H54 (cell line): ENCODE measurements at places on chromosomes 1 and 21.
A peak's percentile ranks its signal among the peaks of the same experiment; 100 is the strongest.

DNA sequence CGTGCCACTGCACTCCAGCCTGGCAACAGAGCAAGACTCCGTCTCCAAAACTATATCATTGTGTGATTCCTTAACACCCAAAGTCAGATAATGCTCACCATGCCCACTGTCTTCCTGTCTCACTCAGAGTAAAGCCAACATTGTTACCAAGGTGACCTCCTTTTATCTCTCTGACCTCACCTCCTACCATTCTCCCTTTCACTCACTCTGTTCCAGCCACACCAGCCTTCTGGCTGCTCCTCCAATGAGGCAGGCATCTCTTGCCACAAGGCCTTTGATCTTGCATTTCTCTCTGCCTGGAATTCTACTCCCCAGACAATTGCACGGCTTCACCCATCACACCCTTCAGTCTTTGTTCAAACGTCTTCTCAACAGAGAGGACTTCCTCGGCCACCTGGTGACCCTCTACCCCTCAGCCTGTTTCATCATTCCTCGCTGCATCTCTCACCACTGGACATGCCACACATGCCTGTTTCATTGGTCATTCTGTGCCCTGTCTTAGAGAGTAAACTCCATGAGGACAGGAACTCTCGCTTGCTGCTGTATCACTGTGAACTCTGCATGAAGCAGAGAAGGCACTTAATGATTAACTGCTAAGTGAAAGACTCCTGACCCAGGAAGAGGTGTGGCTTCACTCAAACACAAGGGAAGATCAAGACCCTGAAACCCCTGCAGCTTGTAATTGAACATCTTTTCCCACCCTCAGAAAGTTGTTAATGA is 67.1 kb upstream of the CAPZB start:
- no peak for DNase-seq

- no peak for DNase-seq
Measured at GRCh38 chr1:41631154-41631553, 146.7 kb upstream of the EDN2 start.

- no peak for DNase-seq
Measured at GRCh38 chr1:64934878-64935275, 31.5 kb downstream of the JAK1 start.

DNA sequence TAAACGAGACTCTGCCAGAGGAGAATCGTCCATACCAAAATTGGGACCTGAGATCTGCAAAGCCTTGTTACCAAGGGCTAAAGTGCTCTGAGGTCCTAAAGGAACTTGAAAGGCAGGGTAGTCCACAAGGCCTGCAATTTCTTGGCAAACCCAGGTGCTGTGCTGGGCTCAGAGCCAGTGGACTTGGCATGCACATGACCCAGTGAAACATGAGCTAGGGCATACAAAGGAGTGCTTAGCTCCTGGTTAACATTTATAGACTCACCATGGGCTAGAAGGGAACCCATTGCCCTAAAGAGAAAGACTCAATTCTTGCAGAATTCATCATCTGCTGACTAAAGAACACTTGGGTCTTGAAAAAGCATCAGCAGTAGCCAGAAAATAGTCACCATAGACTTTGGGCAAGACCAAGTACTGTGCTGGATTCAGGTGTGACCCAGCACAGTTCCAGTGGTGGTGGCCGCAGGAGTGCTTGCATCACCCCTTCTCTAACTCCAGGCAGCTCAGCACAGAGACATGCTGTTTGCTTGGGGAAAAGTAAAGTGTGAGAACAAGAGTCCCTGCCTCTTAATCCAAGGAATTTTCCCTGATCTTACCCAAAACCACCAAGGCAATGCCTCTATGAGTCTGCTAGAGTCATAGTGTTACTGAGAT is 1069.4 kb upstream of the ADGRL2 start:
- DNase-seq: no peak

DNA sequence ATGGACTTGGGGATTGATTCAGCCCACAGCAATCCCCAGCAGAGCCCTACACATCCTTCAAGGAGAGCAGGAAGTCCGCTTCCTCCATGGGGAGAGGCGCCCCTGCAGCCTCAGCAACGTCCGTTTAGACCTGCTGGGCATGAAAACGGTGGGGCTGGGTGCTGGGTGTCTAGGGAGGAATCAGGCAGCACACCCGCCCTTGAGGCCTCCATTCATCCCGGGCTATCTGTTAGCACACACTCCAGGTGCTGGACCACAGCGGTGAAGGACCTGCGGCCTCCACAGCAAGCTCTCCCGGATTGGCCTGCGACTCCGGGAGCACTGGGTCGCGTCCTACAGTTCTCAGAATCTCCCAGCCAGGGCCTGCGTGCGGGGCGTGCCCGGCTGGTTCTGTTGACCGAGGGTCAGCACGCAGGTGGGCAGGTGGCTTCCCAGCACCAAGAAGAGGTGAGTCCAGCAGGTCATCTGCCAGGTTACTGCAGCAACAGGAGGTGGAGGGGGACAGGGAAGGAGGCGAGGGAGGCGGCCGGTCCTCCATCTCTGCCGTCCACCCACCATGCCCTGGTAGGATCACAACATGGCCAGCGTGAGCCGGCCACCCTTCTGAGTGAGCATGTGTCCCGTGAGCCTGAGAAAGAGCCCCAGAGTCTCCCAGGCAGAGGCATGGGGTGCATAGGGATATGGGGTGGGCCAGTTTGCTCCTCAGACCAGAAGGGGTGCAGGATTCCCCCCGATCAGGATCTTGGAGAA is 96.6 kb downstream of the RIPK4 start:
- no peak for DNase-seq

GRCh38 chr1:234705615-234706014 is 95.6 kb upstream of the IRF2BP2 start:
- DNase-seq: no peak

- DNase-seq: no peak
Measured at GRCh38 chr21:26332867-26333266, 162.3 kb upstream of the APP start.

- DNase-seq: no peak
Measured at GRCh38 chr21:37241426-37241825, 25.7 kb downstream of the VPS26C start.

DNA sequence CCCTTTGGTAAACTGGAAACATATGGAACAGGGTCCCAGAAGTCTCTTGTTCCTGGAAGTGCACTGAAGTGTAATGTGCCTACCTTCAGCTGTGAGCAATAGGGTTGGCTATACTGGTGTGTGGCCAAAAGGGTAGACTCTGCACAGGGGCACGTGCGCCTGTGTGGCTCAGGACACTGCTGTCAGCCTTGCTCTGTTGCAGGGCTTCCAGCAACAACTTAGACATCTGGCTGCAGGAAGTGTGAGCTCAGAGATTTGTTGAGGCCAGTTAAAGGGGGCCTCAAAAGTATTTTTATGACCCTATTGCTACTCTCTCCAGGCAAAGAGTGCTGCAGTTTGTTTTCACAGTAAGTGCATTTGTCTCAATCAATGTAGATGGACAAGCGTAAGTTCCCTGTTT is 7.5 kb downstream of the CTPS1 start:
- DNase-seq: no peak

DNA sequence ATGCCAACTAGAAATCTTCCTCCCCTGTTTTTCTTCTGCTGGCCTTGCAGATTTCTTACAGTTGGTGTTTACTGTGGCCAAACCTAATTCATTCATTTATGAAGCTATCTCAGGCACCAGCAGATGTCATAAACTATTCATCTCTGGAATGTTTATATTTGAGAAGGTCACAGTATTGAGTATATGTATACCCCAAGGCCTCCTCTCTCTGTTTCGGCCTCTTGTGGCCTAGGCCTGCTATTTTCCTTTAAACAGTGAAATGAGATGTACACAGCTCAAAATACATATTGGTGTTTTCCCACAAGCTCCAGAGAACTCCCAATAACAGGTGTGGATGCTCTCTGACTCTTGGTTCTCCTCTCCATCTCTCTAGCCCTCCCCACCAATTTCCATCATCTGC is 520.7 kb upstream of the CAMK1G start:
- no peak for DNase-seq

DNA sequence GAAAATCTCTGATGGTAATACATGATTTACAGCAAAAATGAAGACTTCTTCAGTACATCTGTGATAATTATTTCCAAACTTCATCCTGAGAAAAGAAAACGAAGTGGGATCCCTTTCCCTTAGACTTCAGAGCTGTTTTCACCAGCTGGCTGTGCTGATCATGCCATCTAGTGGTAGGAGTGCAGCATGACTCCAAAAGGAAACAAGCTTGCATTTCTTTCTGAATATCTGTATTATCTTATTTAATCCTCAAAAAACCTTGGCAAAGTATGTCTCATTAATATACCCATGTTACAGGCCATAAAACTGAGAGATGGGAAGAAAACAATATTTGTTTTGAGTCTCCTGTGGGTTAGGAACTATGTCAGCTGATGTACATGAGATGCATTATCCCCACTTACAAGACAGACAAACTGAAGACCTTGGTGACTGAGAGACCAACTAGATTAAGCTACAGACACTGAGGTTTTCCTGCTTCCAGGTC is 9.8 kb upstream of the GJA8 start:
- peak; percentile 33 for DNase-seq

DNA sequence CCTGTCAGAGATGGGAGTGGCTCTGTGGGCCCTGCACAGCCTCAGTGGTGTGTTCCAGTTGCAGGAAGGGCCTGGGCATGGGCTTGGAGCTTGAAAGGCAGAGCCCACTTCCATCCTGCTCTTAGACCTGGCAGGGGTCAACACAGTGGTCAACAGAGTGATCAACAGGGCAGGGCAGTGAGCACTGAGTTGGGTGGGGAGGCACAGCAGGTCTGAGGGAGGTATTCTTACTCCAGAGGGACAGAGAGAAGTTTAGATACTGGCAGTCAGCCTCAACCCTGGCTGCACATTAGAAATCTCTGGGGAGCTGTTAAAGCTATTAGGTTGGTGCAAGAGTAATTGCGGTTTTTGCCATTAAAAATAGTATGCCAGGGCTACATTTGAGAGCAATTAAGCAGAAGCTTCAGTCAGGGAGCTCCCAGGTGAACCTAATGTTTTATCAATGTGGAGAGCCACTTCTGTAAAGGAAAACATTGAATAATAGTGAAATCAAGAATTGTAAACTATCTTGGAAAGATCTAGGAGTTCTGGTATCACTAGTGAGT is 37.7 kb downstream of the SH3BGR start:
- no peak for DNase-seq

GRCh38 chr1:36162680-36163239 is 6.8 kb downstream of the MAP7D1 start:
- DNase-seq: no peak

- no peak for DNase-seq
Measured at GRCh38 chr1:205690122-205690756, 9.9 kb upstream of the SLC45A3 start.

- DNase-seq: peak; percentile 50
Measured at GRCh38 chr1:204102739-204103430, 30.0 kb downstream of the SOX13 start.

- DNase-seq: no peak
Measured at GRCh38 chr1:178330153-178330552, 166.6 kb downstream of the CLEC20A start.

GRCh38 chr1:237179503-237179902 is 137.5 kb downstream of the RYR2 start:
- no peak for DNase-seq

DNA sequence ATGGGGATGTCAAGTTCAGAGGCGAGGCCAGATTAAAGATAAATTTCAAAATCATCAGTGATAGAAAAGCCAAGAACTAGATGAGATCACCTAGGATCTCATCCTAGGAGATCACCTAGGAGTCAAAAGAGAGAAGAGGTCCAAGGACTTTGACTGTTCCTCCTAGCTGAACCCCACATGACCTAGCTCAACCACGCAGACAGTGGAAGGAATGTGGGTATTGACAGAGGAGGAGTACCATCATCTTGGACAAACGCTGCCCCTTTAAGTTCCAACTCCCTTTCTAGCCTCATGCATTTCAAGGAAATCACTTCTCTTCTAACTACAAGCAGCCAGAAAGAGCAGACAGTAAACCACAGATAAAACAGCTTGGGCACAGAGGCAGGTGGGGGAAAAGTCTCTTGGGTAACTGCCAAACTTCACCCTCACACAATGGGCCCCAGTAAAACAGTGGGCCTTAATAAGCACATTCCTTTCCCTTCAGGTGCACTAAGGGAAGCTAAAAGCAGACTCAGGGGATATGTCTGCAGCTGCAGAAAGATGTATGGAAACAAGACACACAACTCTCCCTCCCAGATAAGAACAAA is 12.5 kb upstream of the FAM76A start:
- DNase-seq: no peak

DNA sequence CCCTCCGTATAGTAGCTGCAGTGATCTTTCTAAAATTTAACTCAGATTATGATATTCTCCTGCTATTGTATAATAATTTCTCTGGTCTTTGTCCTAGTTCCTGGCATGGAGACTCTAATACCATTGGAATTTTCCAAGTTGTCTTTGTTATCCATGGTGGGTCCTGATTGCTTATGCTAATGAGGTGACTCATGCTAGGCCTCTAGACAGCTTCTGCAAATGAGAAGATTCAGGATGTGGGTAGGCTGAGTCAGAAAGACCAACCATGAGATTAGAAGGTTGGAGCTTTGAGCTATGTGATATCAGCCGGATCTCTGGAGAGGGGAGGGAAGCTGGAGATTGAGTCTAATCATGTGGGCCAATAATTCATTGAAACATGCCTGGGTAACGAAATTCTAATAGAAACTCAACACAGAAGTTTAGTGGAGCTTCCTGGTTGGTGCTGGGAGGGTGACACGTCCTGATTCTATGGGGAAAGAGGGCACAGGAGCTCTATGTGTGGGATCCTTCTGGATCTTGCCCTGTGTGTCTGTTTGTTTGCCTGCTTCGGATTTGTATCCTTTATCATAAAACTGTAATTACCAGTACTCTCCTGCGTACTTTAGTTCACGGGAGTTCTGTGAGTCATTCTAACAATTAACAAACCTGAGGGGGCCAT is 73.2 kb upstream of the CNIH3 start:
- DNase-seq: peak; percentile 57

- DNase-seq: no peak
Measured at GRCh38 chr1:23564529-23565122, 5.3 kb upstream of the ID3 start.

DNA sequence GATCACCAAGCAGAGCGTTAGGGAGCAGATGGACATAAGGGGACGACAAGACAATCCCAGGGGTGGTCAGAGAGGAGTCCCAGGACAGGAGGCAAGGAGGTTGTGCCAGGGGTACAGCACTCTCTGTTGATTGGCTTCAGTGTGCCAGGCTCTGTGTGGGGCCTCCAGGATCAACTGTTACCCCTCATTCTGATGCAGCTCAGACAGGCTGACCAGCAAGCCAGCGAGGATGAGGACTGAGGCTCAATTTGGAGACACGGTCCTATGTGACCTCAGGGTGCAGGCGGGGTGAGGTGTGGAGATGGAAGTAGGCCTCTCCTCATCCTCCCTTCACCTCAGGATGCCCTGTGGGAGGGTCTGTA is 4.0 kb downstream of the HYI start:
- DNase-seq: no peak

DNA sequence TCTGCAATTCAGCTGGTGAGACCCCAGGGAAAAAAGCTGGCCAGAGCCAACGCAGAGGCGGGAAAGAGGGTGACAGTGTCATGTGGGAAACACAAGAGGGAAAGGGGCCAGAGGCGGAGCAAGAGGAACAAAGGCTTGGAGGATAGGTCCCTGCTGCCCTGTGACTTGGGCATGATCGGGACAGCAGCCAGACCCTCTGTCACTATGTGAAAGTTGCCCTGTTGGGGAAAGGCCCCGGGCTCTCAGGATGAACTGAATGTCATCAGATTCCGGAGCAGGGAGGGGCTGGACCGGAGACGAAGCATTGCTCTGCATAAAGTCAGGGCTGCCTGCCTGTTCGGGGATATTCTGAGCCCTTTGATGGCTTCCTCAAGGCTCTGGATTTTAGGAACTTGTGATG is 5.7 kb upstream of the ELF3 start:
- DNase-seq: no peak
